ENCODE measurements at places on chromosomes 5 and 9. TPM values are rescaled to one million over a fixed set of nuclear protein-coding genes. Genes with fewer than 3 reads are reported as not detected.

GRCh38 chr9:112868461-112868860 lies 22.2 kb downstream of the SLC46A2 start:
- no peak for DNase-seq

- no peak for DNase-seq
Measured at GRCh38 chr5:38329132-38329715, 70.9 kb downstream of the EGFLAM start.

- no peak for DNase-seq
Measured at GRCh38 chr9:36716496-36716895, 143.8 kb downstream of the MELK start.

GRCh38 chr5:160635046-160635445 lies 213.4 kb downstream of the PTTG1 start:
- DNase-seq = no peak

DNA sequence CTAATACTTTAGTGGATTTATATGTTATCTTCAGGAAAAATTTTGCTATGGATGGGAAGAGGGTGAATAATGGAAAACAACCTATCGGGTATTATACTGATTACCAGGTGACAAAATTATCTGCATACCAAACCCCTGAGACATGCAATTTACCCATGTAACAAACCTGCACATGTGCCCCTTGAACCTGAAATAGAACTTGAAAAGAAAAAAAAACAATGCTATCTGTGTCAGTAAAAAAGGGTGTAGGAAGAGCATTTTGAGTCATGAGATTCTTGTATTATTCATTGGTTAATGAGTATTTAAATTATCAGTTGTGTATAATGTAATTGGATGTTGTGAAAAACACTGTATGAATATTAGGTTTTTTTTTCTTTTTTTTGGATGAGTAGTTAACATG lies 75.4 kb downstream of the PRR16 start:
- no peak for DNase-seq

The ZNF883 gene
- 25.4 TPM for total RNA-seq

- no peak for DNase-seq
Measured at GRCh38 chr5:54073131-54073530, 237.2 kb downstream of the ARL15 start.

The FOXD4 gene
- total RNA-seq = 1.00 TPM

DNA sequence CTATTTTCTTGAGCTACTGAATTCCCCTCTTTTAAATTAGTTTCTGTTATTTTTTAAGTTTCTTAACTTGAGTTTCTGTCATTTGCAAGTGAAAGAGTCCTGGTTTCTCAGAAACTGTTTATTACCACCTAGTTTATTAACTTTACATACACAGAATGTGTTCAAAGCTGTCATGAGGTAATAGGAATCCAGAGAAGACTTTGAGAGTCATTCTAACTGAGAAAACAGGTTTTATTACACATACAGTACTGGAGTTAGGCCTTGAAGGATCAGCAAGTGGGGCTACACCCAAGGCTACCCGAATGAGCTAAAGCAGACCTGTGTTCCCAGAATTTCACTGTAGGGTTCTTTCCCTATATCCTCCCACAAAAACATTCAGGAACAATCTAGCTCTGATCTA lies 33.1 kb downstream of the FAM114A2 start:
- no peak for DNase-seq

The LHX3 gene
- total RNA-seq = not detected

DNA sequence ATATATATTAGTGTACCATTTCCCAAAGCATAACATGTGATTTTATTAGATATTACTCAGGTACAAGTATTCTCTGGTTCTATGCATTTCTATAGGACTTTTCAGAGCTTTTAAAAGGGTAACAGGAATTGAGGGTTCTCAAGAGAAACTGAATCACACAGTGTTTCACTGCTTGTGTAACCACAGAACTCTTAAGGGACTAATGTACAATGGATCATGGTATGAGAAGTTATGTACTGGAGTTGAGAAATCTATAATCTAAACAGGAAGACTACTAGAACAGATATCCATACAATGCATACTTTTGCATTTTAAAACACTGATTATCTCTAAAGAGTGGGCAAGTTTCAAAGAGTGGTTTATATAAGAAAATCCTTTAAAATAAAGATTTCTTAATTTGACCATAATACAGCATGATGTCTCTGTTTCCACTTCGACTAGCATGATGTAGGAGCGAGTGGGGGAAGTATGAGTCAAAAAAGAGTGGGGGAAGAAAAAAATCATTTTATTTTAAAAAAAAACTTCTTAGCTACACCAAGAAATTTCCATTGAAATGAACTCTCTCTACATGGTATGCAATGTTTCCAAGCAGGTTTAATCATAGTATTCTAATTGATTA lies 183.5 kb downstream of the RFX3 start:
- DNase-seq = no peak

The IFNA8 gene
- total RNA-seq = not detected

- DNase-seq = no peak
Measured at GRCh38 chr5:161009194-161009593, 157.2 kb upstream of the ATP10B start.

GRCh38 chr5:138978080-138978479 lies 102.9 kb upstream of the LRRTM2 start:
- no peak for DNase-seq

GRCh38 chr9:36928670-36929349 lies 105.3 kb downstream of the PAX5 start:
- no peak for DNase-seq

DNA sequence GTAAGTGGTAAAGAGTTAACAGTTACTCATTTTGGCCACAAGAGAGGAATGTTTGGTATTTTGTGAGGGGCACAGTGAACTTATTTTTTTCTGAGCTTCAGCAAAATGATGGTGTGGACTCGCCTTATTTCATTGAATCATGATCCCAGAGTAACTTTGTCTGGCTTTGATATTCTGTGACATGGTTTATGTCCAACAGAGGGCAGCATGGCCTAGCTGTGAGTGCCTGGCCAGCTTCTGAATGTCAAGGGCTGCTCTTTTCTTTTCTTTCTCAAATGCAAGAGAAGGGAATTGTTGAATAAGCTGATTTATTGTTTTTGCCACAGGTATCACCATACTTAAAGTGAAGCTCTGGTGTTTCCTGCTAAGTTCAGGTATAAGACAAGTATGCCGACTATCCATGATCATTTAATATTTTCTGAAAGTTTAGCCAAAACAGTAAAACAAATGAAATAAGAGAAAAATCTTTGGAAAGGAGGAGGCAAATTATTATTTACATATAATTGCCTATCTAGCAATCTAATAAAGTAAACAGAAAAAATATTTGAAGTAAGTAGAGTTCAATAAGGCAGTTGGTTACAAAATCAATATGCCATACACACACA lies 31.7 kb downstream of the MRPL22 start:
- DNase-seq = no peak

DNA sequence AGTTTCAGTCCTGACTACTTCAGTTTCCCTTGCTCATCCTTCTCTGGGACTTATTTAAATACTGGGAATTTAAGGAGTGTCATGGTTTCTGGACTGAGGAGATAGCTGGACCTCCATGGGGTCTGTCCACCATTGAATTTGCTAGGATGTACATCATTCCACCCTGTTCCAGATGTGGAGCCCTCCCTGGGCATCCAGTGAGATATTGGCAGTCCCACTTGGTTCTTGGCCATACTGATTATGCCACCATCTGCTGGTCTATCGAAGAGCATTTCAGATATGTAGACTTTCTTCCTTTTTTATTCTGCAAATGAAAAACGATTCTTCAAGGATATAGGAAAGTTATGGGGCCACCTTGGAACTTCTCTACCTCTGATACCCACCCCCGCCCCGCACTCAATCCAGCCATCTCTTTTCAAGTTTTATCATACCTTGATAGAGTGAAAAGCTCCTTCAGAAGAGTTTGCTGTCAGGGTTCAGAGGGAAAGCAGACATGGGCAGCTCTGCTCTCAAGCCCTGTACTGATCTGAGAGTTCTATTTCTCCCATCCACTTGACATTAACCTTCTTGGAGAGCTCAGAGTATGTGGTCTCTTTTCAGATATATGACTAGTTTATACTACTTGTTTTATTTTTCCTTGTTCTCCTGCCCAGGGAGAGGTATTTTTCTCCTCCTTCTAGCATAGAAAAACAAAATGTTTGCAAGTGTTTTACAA lies 490.7 kb upstream of the SGCD start:
- no peak for DNase-seq

The IFNK gene
- not detected for total RNA-seq

The RBM18 gene
- total RNA-seq = 17.5 TPM

The SPOCK1 gene
- 40.5 TPM for total RNA-seq

The HAVCR2 gene
- 4.5 TPM for total RNA-seq

The LIX1 gene
- 5.4 TPM for total RNA-seq

GRCh38 chr5:3634061-3634460 lies 38.4 kb downstream of the IRX1 start:
- DNase-seq = no peak

The IFNA14 gene
- not detected for total RNA-seq

GRCh38 chr5:149376711-149377447 lies 2.2 kb downstream of the IL17B start:
- DNase-seq = no peak

The THBS4 gene
- total RNA-seq = 4.9 TPM

- DNase-seq = no peak
Measured at GRCh38 chr5:176181271-176181855, 56.9 kb upstream of the SIMC1 start.

DNA sequence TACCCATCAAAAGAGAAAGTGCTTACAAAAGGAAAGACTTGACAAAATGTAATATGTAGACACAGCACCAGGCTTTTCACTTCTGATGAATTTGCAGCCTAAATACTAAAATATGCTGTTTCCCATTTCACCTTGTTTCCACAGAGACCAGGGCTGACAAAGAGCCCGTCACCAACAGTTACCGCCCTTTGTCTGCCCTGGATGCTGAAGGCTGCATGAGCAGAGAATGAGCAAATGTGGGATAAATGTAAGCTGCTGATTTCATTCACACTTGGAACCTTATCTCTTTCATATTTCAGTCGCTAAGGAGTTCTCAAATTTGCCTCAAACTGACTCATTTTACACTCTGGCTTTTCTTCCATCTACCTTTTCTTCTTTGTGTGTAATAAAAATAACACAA lies 213.9 kb downstream of the TMEM167A start:
- no peak for DNase-seq

The ADAMTSL1 gene
- total RNA-seq = 17.5 TPM

The SLC45A2 gene
- 1.2 TPM for total RNA-seq

The PHF24 gene
- total RNA-seq = 12.0 TPM

DNA sequence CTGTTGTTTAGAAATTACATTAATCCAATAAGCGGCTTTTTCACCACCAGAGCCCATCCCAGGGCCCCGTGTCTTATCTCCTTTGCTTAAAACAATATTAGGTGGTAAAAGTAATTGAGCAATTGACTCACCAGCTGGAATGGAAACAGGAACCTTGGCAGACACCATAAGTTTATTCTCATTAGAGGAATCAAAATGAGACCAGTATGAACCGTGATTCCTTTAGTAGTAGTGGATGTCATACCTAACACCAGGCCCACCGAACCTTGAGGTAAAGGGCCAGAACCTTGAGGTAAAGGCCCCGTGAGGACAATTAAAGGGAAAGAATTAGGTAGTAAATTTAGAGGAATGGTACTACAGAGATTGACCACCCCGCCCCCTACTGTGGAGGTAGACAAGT lies 16.5 kb downstream of the HSDL2 start:
- DNase-seq = no peak

Measured in cerebellum (tissue), 4 donors.